ENCODE measurements at places on chromosomes 3 and 15.

DNA sequence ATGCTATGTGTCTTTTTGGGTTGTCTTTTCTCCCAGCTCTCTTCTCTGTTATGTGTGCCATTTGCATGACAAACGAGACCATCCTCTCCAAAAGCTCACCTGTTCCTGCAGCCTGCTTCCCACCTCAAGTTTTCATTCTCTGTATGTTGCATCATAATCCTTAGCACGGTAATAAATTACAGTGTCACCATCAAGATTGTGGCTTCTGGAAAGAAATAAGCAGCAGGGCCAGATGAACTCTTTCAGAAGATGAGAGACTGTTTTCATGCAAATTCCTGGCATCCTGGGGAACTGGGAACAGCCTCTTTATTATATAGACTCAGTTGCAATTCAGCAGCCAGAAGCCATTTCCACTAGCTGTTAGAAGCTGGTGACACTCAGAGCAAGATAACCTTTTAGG lies 436.7 kb downstream of the EPHB1 start:
- no peak for DNase-seq

GRCh38 chr3:56880720-56881575 lies 79.2 kb upstream of the ARHGEF3 start:
- DNase-seq = no peak

DNA sequence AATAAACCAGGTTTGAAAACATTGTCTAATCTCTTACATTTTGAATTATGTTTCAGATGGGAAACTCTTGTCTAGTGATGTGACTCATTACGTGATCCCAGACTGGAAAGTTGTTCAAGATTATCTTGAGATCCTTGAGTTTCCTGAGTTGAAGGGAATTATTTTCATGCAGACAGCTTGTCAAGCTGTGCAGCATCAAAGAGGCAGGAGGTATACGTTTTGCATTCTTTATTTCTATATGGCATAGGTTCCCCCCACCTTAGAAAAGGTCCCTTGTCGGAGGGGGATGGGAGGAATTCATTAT lies 1.5 kb downstream of the DIS3L start:
- no peak for DNase-seq

GRCh38 chr3:81624756-81625155 lies 136.7 kb downstream of the GBE1 start:
- no peak for DNase-seq

GRCh38 chr3:106299300-106300098 lies 430.7 kb upstream of the CBLB start:
- DNase-seq = no peak

DNA sequence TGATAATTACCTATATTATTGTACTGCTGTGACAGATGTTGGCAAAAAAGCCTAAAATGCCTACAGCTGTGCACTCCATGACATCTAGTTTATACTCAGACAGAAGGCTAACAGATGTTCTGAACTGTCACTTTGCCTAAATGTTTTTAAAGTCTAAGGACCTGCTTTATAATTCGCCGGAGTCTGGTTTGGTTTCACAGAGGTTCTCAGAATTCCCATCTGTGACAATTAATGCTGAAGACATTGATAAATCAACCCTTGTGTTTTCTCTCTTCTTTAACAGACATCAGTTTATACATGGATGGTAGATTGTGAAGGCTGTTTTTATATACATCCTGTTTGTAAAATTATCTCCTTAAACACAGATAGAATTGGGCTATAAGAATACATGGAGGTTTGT lies 19.8 kb upstream of the SOX2 start:
- no peak for DNase-seq
